ENCODE measurements at places on chromosomes 16 and 17.
A peak's percentile ranks its signal among the peaks of the same experiment; 100 is the strongest.

DNA sequence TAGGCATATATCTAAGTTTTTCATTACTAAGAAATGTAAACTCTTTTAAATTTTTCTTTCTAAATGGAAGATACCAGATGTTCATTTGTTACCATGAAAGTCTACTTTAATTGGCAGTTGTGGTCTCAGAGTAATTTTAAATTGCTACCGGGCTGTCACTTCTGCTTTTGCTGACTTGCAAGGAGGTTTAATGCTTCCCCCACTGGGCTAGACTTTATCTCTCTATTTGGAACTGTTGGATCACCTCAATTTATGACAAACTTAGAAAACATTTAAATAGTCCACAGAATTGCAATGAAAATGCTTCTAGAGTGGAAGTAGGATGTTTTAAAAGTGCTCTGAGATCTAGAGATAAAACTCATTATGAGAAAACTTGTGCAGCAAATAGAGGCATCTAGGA is 479.8 kb upstream of the GOT2 start:
- DNase-seq: no peak

- peak; percentile 71 for DNase-seq
Measured at GRCh38 chr17:27207073-27207513, 86.8 kb upstream of the WSB1 start.

- DNase-seq: no peak
Measured at GRCh38 chr16:12099451-12100123, 123.1 kb downstream of the SNX29 start.

- peak; percentile 43 for DNase-seq
Measured at GRCh38 chr17:74240618-74241205, 27.3 kb downstream of the TTYH2 start.

- DNase-seq: no peak
Measured at GRCh38 chr16:73233846-73234424, 186.0 kb upstream of the ZFHX3 start.

GRCh38 chr17:81294512-81295030 is 536 bp downstream of the SLC38A10 start:
- peak; percentile 16 for DNase-seq

DNA sequence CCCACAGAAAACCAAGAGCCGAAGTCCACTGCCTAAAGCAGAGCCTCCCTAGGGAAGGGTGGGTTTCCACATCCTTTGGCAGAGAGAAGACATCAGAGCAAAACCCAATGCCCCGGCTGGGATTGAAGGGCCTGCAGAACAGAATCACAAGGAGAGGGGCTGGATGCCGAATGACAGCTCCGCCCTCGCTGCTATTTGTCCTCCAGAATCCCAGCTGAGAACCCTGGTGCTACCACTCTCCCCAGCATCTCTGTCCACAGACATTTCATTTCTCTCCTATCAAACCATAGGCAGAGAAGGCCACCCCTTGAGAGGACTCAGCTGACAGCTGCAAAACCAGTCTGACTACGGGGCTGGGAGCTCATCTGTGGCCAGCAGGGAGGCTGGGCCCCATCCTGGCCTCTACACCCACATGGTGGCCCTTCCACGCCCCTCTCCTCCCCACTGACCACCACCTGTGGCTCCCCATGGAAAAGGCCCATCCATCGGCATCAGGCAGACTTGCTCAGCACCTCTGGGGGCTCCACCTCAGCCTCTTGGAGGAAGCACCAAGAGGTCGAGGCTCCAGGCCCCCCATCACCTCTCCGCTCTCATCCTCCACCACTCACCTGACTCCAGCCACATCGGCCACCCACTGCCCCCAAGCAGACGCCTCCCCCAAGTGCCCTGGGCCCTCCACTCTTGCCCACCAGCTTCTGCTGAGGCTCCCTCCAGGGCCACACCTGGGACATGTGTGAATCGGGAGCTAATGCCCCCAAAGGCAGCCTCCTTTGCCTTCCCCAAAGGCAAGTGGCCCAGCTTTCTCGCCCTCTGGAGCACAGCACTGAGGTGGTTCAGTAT is 288.5 kb downstream of the C16orf95 start:
- DNase-seq: no peak

- no peak for DNase-seq
Measured at GRCh38 chr17:50207315-50207714, 5.9 kb upstream of the COL1A1 start.

- no peak for DNase-seq
Measured at GRCh38 chr16:55469821-55470532, 9.0 kb upstream of the MMP2 start.

Data from fibroblast of skin of back (primary cell).